ENCODE measurements at places on chromosomes 5 and 9. TPM values are rescaled to one million over a fixed set of nuclear protein-coding genes. Genes with fewer than 3 reads are reported as not detected.

DNA sequence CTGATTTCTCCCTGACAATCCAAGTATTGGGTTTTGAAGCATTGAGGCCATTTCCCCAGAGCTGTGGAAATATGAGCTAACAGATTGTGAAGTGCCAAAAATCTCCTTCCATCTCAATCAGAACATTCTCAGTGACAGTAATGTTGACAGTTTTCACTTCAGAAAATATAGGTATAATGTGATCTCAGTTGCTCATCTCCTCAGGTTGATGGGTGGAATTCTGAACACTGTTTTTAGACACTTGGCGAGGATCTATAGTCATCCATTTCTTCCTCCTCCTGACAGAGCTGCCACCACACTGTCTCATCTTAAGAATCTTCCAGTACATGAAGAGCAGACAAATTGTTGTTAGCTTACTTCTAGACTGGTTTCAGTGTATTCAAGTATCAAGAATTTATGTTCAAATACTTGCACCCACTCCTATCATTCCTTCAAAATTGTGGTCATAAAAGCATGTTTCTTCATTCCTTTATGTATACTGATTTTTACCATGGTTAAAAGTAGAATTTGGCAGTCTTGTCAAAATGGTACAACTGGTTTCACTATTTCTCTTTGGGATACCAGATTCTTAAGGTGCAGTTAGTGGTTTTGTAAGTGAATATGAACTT is 199.7 kb upstream of the TLE4 start:
- DNase-seq, result no peak

- no peak for DNase-seq
These were observed 62.0 kb downstream of the MAPKAP1 start for GRCh38 chr9:125644819-125645507.

- no peak for DNase-seq
These were observed 75.4 kb downstream of the CFAP77 start for GRCh38 chr9:132485393-132485792.

DNA sequence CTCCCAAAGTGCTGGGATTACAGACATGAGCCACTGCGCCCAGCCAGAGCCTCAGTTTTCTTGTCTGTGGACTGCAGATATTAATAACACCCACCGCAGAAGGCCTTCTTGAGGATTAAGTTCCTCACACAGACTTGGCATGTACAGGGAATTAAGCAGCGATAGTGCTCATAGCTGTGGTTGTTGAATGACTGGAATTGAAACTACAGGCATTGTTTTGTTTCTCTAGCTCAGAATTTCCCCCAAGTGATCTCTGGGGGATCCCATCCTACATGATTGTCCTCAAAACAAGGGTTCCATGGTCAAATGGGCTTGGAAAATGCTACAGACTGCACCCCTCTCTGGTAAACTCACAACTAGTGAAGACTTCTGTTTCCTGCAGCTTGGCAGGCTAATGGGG is 44.2 kb upstream of the TDRD7 start:
- no peak for DNase-seq

DNA sequence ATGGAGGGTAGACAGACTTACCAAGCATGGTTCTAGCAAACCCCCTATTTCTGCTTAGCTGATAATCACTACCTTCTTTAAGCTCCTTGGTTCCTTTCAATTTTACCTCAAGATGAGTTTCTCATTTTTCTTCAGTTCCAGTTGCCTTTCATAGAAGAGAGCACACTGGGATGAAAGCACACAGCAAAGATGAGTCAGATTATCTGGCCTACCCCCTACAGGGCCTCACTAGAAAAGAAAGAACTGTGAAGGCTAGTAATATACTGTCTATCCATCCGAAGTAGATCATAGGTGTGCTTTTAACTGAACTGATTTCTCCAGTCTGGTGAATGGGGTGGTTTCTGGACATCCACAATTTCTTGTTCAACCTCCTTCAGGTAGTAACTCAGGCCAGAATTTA is 122.5 kb downstream of the TRPM3 start:
- DNase-seq, result no peak

GRM6 gene
- polyA plus RNA-seq, result not detected

GRCh38 chr5:11904265-11904906 is at the start of gene CTNND2:
Gene CTNND2 (minus strand): TSS chr5:11904446. CDS start chr5:11903853, 593 bp downstream.
- DNase-seq, result no peak

- no peak for DNase-seq
These were observed 486.8 kb downstream of the PSAT1 start for GRCh38 chr9:78783743-78784142.

GRCh38 chr5:123549256-123549904 is 37.4 kb downstream of the CSNK1G3 start:
- DNase-seq, result peak; percentile 65

GRCh38 chr9:16825331-16825725 is 45.1 kb downstream of the BNC2 start:
- DNase-seq, result no peak

DNA sequence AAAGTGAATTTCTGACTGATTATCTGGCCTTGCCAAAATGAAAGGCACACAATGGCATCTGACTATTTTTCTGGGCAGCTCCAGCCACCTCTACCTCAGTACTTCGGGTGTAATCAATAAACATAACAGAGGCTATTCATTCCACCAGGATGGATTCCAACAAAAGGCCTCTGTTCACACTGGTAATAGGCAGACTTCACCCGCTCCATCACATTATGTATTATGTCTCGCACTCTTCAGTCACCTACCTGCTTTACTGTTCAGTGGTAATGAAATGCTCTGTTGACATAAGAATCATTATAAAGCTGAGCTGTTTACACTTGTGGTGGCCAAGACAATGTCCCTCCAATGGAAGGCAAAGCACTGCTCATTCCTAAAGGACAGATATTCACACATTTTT is 1333.7 kb upstream of the WWC1 start:
- DNase-seq, result no peak

DNA sequence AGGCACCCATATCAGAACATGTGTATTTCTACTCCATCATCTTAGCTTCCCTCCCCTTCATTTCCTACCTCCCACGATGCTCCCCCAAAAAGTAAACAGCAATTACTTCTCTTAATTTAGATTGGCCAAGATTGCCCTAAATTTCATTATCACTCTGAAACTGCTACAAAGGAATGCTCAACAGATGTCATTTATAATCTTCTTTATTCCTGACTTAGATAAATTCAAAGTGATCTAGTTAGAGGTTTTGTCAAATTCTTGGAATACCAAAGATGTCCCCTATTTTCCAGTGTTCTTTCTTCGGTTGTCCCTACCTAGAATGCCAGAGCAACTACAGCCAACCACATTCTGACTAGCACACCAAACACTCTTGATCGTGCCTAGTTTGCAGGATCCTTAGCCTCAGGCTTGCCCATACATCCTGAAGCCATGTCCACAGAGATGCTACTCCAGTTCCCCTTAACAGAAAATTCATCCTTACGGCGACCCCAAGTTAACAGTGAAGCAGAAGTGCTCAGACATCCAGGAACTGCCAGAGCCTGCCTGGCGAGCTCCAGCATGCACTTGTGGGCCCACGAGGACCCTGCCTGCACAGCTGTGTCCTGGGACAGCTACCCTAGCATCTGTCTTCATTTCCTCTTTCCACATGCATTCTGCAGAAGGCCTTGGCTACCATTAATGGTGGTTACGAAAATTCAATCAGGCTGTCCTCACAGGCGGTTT is 31.6 kb downstream of the DAP start:
- no peak for DNase-seq

MEGF10 gene
- not detected for polyA plus RNA-seq

GRCh38 chr5:123176224-123176937 is 87.3 kb downstream of the PRDM6 start:
- no peak for DNase-seq

DNA sequence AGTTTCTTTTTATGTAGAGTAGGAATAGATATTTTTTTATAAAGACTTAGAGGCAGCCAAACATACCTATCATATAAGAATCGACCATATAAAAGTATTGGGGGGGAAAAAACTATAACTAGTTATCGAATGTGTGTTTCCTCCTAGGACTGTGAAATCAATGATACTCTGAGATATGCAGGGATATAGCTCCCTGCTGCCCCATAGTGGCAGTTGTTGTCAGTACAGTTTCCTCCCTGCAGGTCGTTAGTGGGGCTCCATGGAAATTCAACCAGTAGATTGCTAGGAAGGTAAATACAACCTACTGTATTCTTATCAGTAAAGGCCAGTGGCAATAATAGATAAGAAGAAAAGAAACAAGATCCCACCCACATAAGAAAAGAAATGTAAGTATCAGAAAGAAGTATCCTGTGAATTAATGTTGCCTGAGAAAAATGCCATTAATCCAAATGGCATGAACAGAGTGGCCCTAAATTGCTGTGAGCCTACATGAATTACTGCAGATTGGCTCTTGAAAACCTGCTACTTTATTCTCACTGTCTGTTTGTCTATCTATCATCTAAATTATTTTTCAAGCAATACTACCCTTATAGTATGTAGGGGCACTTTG is 136.9 kb upstream of the FBN2 start:
- peak; percentile 25 for DNase-seq

GCNT4 gene
- 15.0 TPM for polyA plus RNA-seq

GRCh38 chr5:74810915-74811314 is 43.9 kb downstream of the NSA2 start:
- no peak for DNase-seq

DNA sequence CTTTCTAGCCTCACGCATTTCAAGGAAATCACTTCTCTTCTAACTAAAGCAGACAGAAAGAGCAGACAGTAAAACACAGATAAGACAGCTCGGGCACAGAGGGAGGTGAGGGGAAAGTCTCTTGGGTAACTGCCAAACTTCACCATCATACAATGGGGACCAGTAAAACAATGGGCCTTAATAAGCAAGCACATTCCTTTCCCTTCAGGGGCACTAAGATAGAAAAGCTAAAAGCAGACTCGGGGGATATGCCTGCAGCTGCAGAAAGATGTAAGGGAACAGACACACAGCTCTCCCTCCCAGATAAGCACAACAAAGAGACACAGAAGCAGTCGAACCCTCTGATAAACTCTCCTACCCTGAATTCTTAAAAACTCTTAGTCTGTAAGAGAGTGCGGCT is 15.6 kb upstream of the CKS2 start:
- DNase-seq, result no peak

DNA sequence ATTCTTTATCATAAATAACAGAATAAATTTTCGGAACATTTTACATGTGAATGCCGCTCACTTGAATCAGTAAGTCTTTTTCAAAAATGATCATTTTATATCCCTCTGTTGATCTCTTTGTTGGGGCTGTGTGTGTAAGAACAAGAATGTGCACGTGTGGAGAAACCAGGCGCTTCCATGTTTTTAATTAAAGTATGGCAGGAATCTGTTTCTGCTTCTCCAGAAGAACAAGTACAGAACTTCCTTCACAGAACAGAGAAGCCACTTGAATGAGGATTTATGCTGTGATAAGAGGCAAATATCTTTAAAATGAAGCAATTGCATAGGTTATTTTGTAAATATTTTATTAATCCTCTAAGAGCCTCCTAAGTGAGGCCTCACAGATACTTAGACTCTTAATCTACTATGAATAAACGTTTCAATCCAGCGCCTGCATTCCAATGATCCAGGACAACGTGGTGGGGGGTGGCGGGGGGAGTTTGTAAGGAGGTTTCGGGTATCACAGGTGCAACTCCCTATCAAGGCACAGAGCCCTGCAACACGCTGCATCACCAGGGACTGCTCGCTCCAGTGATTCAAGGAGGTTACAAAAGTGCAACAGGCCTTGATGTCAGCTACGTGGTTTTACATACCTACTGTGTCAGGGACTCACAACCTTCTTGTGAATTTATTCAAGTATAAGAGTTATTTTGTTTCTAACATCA is 409.2 kb downstream of the BNC2 start:
- DNase-seq, result no peak

- no peak for DNase-seq
These were observed 261.7 kb downstream of the TRPM3 start for GRCh38 chr9:70859694-70860093.

DNA sequence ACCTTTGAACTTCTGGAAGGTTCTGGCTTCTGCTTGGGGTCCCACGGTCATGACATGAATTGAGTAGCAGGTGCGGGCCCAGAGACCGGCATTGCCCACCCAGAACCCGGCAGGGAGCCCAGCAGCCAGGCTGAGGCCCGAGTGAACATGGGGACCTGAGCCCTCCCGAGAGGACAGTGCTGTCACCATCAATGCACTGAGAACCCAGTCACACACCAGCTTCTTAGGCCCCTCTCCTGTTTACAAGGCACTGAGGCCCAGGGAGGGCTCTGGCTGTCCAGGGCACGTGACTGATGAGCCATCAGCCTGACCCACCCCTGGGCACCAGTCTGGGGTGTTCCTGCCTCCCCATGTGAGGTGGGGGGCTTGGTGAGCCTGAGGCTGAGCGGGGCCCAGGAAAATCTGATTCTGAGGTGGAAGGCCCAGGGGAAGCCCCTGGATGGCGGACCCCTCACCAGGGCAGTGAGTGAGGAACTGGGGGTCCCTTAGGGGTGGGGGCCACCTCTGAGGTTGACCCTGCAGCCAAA is 60.3 kb upstream of the RNU6ATAC start:
- no peak for DNase-seq

PPP3R2 gene
- polyA plus RNA-seq, result 0.22 TPM

DNA sequence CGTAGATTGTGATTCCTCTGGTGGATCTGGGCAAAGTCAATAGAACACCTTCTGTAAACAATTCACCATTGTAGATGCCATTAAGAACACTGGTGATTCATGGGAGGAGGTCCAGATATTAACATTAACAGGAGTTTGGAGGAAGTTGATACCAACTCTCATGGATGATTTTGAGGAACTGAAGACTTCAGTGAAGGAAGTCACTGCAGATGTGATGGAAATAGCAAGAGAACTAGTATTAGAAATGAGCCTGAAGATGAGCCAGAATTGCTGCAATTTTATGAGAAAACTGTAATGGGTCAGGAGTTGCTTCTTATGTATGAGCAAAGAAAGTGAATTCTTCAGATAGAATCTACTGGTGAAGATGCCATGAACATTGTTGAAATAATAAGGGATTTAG is 26.9 kb downstream of the TCERG1 start:
- DNase-seq, result no peak

- no peak for DNase-seq
These were observed 13.2 kb downstream of the MRPL41 start for GRCh38 chr9:137564817-137565411.

DNA sequence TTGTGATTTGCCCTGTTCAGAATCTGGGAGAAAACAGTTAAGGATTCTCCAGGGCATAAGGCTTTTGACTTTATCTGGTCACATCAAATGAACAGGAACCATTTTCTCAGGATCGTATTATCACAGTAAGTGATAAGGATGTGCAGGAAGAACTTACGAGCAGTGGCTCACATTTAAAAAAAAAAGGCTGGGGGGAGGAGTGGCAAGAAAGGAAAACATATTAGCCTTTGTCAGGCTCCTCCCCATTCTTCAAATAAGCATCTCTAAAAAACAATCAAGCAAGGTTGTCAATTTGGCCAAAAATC is 234.3 kb upstream of the TMEM161B start:
- DNase-seq, result no peak
